ENCODE measurements at places on chromosomes 13 and 19. TPM values are rescaled to one million over a fixed set of nuclear protein-coding genes. Genes with fewer than 3 reads are reported as not detected.

The GIPC3 gene
- 2.4 TPM for total RNA-seq

DNA sequence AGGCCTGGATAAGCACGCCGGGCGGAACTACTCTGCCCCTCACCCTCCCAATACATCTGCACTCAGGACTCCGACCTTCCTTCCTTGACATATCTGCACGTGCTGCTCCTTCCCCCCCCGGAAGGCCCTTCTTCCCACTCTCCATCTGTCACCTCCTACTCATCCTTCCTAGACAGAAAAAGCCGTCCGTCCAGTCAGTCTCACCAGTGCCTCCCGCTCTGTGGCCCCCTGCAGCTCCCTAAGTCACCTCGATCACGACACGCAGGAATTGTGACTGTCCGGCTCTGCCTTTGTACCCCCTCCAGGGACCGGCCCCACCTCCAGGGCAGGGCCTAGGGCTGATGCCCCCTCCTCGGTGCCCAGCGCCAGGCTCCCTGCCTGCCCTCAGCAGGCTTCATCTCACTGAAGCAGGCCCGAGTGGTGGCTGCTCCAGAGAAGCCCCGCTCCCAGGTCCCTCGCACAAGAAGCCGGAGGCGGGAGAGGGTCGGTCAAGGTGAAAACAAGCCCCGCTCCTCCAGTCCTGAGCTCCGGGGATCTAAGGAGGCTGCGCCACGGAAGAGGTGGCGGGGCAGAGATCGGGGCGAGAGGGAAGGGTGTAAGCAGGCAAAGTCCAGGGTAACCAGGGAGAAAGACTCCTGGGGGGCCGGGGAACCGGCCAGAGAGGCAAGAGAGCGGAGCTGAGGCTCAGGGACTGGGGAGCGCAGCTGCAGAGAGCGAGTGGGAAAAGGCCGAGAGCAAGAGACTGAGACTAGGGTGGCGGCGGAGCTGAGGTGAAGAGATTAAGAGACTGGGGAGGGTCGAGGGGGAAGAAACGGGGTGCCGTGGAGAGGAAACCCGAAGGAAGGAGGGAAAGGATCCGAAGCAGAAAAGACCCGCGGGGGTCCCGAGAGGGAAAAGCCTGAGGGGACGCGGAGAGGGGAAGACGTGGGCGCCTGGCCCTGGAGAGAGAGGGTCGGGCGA is 1.1 kb downstream of the PPP6R1 start:
- DNase-seq: no peak

- no peak for DNase-seq
These were observed 46.2 kb downstream of the ZNF568 start for GRCh38 chr19:36962346-36962745.

The C19orf67 gene
- total RNA-seq: not detected

DNA sequence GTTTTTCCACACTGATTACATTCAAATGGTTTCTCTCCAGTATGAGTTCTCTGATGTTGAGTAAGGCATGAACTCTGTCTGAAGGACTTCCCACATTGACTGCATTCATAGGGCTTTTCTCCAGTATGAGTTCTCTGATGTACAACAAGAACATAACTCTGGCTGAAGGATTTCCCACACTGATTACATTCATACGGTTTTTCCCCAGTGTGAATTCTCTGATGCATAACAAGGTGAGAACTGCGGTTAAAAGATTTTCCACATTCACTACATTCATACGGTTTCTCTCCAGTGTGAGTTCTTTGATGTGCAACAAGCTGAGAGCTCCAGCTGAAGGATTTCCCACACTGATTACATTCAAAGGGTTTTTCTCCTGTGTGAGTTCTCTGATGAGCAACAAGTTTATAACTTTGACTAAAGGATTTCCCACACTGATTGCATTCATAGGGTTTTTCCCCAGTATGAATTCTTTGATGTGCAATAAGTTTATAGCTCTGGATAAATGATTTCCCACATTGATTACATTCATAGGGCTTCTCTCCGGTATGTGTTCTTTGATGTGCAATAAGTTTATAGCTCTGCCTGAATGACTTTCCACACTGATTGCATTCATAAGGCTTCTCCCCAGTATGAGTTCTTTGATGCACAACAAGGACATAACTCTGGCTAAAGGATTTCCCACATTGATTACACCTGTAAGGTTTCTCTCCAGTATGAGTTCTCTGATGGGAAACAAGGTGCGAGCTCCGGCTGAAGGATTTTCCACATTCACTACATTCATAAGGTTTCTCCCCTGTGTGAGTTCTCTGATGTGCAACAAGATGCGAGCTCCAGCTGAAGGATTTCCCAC is 23.5 kb downstream of the ZNF180 start:
- peak; percentile 14 for DNase-seq

DNA sequence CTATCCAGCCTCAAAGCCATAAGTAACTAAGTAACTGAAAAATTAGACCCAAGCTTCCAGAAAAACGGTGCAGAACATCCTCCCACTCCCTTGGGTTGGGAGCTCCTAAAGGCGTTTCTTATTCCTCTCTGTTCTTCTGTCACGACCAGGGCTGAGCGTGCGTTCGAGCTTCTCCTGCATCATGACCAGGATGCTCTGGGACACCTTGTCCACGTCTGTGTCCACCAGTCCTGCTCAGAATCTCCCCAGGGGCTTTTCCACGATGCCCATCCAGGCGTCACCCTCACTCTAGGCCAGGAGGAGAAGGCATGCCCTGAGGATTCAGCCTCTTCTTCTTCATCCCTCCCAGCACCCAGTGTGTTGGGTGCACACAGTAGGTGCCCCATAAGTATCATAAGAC is 37.8 kb upstream of the GAS6 start:
- no peak for DNase-seq
